ENCODE measurements at places on chromosomes 6 and 20.

DNA sequence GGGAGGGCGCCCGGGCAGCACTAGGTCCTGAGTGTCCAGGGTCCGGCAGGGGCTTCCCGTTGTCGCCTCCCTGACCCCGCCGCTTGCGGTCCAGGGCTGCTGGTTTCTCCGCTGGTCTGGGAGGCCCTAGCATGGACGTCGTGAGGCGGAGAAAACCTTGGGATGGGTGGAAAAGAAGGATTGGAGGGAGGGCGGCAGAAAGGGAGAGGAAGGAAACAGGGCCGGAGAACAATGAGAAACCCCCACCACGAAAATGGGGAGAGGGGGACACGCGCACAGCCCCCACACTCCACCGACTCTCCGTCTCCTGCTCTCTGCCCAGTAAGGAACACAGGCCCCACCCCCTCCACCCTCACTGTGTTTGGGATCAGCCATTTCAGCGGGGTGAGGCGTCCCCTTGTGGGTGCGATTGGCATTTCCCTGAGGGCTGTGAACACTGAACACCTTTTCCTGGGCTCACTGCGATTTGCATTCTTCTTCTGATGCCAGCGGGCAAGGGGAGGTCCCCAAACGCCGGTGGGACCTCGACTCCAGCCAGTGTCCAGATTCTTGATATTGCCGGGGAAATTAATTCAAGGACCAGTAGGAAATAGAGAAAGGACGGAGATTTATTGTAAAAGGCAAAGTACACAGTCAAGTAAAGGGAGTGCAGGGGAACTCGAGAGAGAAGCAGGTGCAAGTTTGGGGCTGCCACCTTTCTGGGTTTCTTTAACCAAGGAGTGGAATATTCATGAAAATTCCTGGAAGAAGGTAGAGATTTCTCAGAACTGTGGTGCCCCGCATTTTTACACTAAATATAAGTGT, 3.3 kb upstream of the RAET1G start:
- peak; percentile 90 for DNase-seq

DNA sequence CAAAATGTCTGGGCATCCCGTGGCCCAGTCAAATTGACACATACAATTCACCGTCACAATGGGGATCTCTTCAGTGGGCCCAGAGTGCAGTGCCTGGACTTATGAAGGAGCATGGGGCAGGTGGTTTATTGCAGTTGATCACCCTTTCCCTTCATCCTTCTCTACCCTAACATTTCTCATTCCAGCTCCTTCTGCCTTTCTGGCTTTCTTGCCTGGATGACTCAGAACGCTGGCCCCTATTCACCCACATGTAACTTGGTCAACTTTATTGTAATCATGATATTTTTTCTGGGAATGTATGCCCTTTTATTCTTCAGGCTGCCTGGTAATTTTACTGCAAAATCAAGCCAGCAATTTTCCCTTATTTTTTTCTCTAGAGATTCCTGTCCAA, 179.9 kb upstream of the DTNBP1 start:
- DNase-seq = no peak

GRCh38 chr6:126377594-126378153, 37.8 kb downstream of the CENPW start:
- DNase-seq = no peak

- no peak for DNase-seq
Measured at GRCh38 chr6:148342100-148342349, 613 bp upstream of the SASH1 start.

DNA sequence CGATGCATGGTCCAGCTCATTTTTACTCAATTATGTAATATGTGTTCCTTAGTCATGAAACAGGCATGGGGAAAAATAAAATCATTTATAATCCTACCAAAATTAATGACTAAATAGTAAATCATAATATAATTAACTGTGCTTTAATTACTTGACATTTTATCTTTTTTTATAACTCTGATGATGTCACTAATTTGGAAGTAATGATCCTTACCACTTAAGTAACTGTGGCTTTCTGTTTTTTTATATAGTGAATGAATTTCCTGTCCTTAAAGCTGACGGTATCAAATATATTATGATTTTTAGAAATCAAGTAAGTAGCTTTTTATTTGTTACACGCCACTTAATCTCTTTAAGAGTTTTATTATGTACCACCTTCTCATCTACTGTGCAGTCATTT, 32.2 kb downstream of the CSE1L start:
- no peak for DNase-seq

GRCh38 chr20:6699921-6700562, 67.4 kb upstream of the BMP2 start:
- no peak for DNase-seq

DNA sequence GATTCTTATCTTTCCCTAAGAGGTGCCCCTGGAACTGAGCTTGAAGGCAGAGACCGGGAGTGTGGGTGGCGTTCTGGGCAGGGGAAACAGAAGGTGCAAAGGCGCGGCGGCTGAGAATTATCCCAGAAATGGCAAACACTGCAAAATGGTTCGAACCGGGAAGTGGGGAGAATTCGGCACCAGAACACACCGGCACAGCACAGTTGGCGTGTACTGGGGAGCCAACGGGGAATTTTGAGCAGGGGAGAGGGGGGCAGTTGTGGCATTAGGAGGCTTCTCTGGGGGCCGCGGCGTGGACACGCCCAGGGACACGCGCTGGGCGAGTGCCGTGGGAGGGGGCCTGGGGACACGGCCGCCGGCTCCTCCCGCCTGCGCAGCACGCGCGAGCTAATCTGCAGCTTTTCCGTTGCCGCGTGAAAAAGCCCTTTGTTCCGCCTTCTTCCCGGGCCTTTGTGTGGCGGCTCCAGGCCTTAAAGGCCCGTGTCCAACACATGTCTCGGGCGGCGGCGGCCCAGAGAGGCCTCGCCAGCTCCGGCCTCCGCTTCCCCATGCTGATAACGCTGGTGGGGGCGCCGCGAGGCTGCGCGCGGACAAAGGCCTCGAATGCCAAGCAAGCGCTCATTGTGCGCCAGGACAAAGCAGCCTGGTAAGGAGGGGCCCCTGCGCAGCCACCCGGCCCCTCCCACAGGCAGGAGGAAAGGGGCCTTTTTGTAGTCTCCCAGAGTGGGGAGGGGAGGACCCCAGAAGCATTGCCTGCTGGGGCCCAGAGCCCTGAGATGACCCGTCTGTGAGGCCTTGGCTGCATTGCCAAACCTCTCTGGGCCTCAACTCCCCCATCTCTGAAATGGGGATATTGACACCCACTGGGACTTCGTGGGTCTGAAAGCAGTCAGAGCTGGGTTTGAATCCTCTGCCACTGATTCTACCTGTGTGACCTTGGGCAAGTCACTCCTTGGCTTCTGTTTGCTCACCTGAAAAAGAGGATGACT, 82.8 kb downstream of the CD40 start:
- no peak for DNase-seq

DNA sequence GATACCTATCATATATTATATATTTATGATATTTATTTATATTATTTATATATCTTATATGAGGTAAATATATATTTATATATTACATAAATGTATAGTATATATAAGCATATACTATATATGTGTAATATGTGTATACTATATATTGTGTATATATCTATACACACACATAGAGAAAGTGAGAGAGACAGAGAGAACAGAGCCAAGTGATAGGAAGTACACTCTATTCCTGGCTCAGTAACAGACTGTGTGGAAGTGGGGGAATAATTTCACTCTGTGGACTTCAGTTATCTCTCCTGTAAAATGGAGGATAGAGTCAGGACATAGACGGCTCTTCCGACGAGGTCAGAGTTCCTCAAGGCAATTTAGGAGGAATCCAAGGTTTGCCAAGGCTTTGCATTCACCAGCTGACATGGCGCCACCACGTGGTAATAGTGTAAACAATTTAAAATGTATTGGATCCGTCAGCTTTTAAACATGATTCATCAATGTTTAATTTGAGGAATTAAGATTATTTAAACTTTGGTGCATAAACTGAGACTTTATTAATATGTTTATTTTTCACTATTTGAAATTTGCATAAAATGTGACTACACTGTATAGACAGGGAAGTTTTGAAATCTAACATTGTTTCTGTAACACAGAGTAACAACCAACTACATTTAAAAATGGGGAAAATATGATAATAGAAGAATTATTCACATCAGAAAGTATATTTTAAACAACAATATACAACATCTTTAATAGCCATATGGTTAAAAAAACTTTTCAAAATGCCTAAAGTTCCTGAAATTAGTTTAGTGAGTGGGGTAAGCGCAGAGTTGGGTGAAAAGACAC, 75.4 kb upstream of the TMEM244 start:
- DNase-seq = peak; percentile 50

DNA sequence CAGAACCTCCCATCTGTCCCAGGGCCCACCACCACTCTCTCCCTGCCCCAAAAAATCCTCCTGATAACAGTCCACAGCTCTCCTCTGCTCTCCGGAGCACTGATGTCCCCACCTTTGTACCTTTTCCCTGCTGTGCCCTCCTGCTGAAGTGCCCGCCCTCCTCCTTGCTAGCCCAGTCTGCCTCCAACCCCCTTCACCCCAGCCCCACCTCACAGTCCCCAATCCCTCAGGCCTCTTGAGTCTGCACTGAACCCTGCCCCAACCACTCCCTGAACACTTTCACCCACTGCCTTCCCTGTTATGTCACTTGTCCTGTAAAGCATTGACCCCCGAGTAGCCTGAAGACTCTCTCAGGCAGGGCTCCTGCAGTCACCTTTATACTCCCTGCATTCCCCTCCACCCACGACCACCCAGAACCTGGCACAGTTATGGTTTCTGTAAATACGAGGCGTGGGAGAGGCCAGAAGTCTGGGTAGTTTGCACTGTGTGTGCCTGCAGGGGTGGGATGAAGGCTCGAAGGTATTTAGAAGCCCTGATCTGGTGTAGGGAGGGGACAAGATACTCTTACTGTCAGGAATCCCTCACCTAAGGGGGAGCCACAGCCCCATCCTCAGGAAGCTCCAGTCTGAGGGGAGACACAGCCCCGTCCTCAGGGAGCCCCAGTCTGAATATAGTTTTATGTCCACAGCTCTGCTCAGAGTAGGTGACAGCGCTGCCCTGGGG, 5.4 kb downstream of the GLP1R start:
- no peak for DNase-seq

All from H9 (cell line).